ENCODE measurements at places on chromosomes 5 and 9.
A peak's percentile ranks its signal among the peaks of the same experiment; 100 is the strongest.

DNA sequence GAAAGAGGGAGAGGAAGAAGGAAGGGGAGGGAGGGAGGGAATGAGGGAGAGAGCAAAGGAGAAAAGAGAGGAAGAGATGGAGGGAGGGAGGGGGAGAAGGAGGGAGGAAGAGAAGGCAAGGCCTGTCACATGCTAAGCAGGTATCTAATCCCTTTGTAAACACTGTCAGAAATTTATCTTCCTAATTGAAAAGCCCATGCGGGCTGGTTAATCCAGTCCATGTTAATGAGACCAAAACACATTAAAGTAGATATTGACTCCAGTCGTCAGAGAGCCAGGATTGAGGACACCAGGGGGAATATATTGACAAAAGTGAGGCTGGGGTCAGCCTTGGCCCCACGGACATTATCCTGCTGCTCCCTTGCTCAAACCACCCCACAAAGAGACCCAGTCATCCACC lies 37.4 kb upstream of the ALDH1B1 start:
- no peaks in the 10 kb centered on the region for H3K36me3 ChIP-seq
- DNase-seq, result no peak
- no peaks in the 10 kb centered on the region for H3K4me1 ChIP-seq
- H3K27me3 ChIP-seq, result peaks cover 5% of the 10 kb centered on the region
- no peak overlapping the region for H3K27ac ChIP-seq
- H3K4me3 ChIP-seq, result no peak overlapping the region

GRCh38 chr9:86902586-86902985 lies 44.7 kb downstream of the GAS1 start:
- no peaks in the 10 kb centered on the region for H3K36me3 ChIP-seq
- no peaks in the 10 kb centered on the region for H3K4me1 ChIP-seq
- no peak overlapping the region for H3K4me3 ChIP-seq
- H3K27ac ChIP-seq, result no peak overlapping the region
- no peak for DNase-seq

DNA sequence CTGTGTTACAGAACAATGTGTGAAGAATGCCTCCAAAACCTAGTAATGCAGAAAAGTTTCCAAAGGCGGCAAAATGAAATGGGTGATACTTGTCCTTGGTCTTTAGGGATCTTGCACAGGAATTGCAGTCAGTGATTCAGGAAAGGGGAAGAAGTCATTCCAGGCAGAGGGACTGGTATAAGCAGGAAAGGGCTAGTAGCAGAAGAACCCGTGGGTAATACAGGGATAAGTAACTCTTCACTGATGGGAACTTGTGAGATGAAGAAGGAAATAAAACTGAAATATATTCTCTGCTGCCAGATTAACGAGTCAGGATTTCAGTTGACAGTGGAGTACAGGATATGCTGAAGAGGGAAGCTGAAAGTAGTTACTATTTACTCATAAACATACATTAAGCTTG lies 1.2 kb downstream of the SRFBP1 start:
- H3K27me3 ChIP-seq, result no peaks in the 10 kb centered on the region
- DNase-seq, result no peak
- peaks cover 17% of the 10 kb centered on the region for H3K36me3 ChIP-seq
- H3K4me3 ChIP-seq, result peak overlapping the region; percentile 97
- peak overlapping the region; percentile 92 for H3K27ac ChIP-seq

DNA sequence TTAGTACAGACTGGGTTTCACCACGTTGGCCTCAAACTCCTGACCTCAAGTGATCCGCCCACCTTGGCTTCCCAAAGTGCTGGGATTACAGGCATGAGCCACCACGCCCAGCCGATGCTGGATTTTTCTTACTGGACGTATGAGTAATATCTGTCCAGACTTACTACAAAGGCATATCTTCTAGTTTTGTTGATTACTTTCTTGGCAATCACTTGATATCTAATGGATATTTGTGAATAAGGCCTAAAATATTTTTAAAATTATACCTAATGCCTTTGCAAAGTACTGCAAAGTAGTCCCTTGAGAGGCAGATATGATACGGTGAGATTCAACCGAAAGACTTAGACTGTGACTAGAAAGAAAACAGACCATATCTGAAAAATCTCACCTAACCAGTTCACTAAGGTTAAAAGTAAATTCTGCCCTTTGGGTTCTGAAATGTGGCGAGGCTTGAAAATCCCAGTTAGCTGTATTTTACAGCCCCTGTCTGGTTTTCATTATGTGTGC lies 152.1 kb downstream of the GNAQ start:
- H3K27ac ChIP-seq, result no peak overlapping the region
- H3K4me1 ChIP-seq, result peaks cover 12% of the 10 kb centered on the region

GRCh38 chr5:146523698-146524097 lies 7.7 kb upstream of the GPR151 start:
- no peaks in the 10 kb centered on the region for H3K36me3 ChIP-seq
- DNase-seq, result no peak
- H3K27ac ChIP-seq, result no peak overlapping the region
- H3K4me3 ChIP-seq, result no peak overlapping the region

DNA sequence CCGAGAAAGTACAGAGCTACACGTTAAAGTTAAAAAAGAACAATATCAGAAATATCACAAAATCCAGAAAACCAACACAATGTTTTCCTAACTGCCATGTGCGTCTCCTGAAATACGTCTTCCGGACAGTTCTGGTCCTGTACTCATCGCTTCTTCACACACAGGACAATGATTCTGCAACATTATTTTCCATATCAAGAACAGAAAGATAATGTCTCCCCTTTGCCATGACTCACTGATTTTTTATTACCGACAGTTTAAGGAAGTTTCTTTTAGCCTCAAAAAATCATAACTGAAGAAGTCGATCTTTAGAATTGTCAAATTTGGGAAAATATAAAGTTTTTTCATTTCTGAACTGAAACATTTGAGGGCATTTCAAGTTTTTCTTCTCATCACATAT lies 2.5 kb downstream of the TBC1D9B start:
- no peaks in the 10 kb centered on the region for H3K27me3 ChIP-seq
- DNase-seq, result no peak
- peaks cover 17% of the 10 kb centered on the region for H3K4me1 ChIP-seq

DNA sequence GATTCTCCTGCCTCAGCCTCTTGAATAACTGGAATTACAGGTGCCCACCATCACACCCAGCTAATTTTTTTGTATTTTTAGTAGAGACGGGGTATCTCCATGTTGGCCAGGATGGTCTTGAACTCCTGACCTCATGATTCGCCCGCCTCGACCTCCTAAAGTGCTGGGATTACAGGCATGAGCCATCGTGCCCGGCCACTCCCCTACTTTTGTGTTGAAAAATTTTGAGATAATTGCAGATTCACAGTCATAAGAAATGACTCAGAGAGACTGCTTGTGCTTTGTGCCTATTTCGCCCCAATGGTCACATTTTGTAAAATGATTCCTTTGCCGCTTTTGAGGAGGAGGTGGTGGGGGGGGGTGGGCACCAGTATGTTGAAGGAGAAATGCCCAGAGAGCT lies 48.1 kb upstream of the SH3PXD2B start:
- no peak for DNase-seq
- H3K4me3 ChIP-seq, result no peak overlapping the region
- no peaks in the 10 kb centered on the region for H3K36me3 ChIP-seq
- H3K27ac ChIP-seq, result no peak overlapping the region
- no peaks in the 10 kb centered on the region for H3K27me3 ChIP-seq
- H3K4me1 ChIP-seq, result no peaks in the 10 kb centered on the region

GRCh38 chr5:142769251-142769792 lies 855 bp upstream of the ARHGAP26 start:
- no peak for DNase-seq
- H3K27ac ChIP-seq, result peak overlapping the region; percentile 70
- peaks cover 3% of the 10 kb centered on the region for H3K27me3 ChIP-seq

- no peak overlapping the region for H3K27ac ChIP-seq
- peaks cover 35% of the 10 kb centered on the region for H3K27me3 ChIP-seq
- no peak overlapping the region for H3K4me3 ChIP-seq
- no peaks in the 10 kb centered on the region for H3K4me1 ChIP-seq
Observed at GRCh38 chr9:99377790-99378775, 156.0 kb downstream of the SEC61B start.

DNA sequence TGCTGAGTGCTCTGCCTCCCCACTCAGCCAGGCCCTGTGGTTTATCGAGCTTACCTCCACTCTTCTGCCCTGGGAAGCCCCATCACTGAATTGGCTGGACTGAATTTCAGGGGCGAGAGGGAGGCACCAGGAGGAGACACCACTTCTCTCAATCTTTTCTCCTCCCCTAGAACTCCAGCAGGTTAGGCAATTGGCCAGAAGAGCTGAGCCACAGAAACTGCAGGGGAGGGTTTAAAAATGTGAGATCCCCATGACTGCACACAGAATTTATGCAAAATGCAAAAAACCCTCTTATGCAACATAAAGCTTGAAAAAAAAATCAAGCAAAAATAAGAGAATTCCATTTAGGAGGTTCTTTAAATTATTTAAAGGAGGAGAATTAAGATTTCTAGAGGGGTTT lies 29.9 kb downstream of the TUT7 start:
- DNase-seq, result no peak
- H3K4me1 ChIP-seq, result no peaks in the 10 kb centered on the region
- H3K4me3 ChIP-seq, result no peak overlapping the region

DNA sequence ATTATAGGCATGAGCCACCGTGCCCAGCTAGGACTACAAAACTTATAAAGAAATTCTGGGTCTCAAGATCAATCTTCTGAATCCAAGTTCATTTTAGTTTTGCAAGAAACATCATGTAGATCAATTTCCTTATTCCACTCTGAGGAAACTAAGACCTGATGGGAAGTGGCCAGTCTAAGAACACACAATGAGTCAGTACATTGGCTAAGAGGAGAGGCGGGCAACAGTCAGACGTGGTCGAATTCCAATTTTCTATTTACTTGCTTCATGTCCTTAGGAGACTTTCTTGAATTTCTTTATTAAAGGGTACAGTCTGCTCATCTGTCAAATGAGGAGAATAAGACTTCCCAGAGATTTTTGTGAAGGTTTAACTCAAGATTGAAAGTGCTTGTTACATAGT lies 432.1 kb upstream of the BRINP1 start:
- H3K4me1 ChIP-seq, result no peaks in the 10 kb centered on the region
- no peaks in the 10 kb centered on the region for H3K27me3 ChIP-seq
- H3K27ac ChIP-seq, result no peak overlapping the region
- no peak for DNase-seq
- H3K36me3 ChIP-seq, result no peaks in the 10 kb centered on the region
- H3K4me3 ChIP-seq, result no peak overlapping the region

GRCh38 chr5:150582241-150583109 lies 58.0 kb upstream of the SYNPO start:
- no peaks in the 10 kb centered on the region for H3K4me1 ChIP-seq
- peaks cover 13% of the 10 kb centered on the region for H3K27me3 ChIP-seq
- DNase-seq, result no peak
- H3K27ac ChIP-seq, result no peak overlapping the region
- H3K4me3 ChIP-seq, result no peak overlapping the region
- H3K36me3 ChIP-seq, result no peaks in the 10 kb centered on the region

GRCh38 chr5:151347369-151347768 lies at the start of gene SLC36A2:
SLC36A2 (minus strand) TSS chr5:151347559; CDS start chr5:151347460, 99 bp downstream.
- no peak for DNase-seq
- peaks cover 27% of the 10 kb centered on the region for H3K27me3 ChIP-seq
- H3K27ac ChIP-seq, result no peak within 1 kb of the TSS
- no peak within 1 kb of the TSS for H3K4me3 ChIP-seq
- H3K4me1 ChIP-seq, result no peaks in the 10 kb centered on the region

GRCh38 chr9:126440940-126441339 lies 114.3 kb downstream of the MVB12B start:
- DNase-seq, result no peak
- H3K27ac ChIP-seq, result no peak overlapping the region
- no peaks in the 10 kb centered on the region for H3K27me3 ChIP-seq
- peaks cover 5% of the 10 kb centered on the region for H3K36me3 ChIP-seq
- peaks cover 24% of the 10 kb centered on the region for H3K4me1 ChIP-seq
- H3K4me3 ChIP-seq, result no peak overlapping the region

GRCh38 chr9:88974641-88975040 lies 16.6 kb upstream of the S1PR3 start:
- H3K27me3 ChIP-seq, result peaks cover 2% of the 10 kb centered on the region
- no peaks in the 10 kb centered on the region for H3K4me1 ChIP-seq
- no peak overlapping the region for H3K4me3 ChIP-seq
- DNase-seq, result no peak

GRCh38 chr9:37293664-37294524 lies 128.6 kb upstream of the GRHPR start:
- no peak for DNase-seq
- no peaks in the 10 kb centered on the region for H3K27me3 ChIP-seq
- H3K4me1 ChIP-seq, result peaks cover 51% of the 10 kb centered on the region

- no peaks in the 10 kb centered on the region for H3K27me3 ChIP-seq
- H3K36me3 ChIP-seq, result peaks cover 17% of the 10 kb centered on the region
- peak overlapping the region; percentile 98 for H3K4me3 ChIP-seq
- H3K27ac ChIP-seq, result peak overlapping the region; percentile 96
Observed at GRCh38 chr5:441996-442334, 1.0 kb upstream of the EXOC3 start.

DNA sequence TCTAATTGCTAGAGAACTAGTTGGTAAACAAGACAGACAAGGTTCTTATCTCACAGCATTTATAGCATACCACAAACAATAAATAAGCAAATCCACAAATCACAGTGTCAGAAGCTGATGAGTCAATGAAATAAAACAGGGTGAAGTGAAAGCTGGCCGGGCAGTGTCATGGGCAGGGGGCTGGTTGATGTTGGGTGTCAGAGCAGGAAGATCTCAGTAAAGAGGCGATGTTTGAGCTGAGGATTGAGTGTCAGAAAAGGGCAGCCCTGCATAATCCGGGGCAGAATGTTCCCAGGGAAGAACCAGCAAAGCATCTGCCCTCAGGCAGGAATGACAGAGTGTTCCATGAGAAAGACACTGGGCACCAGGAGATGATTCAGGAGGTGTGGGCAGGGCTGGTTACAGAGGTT lies 183.4 kb downstream of the GOLPH3 start:
- no peak for DNase-seq
- H3K27ac ChIP-seq, result no peak overlapping the region
- H3K36me3 ChIP-seq, result no peaks in the 10 kb centered on the region
- H3K4me1 ChIP-seq, result peaks cover 2% of the 10 kb centered on the region

DNA sequence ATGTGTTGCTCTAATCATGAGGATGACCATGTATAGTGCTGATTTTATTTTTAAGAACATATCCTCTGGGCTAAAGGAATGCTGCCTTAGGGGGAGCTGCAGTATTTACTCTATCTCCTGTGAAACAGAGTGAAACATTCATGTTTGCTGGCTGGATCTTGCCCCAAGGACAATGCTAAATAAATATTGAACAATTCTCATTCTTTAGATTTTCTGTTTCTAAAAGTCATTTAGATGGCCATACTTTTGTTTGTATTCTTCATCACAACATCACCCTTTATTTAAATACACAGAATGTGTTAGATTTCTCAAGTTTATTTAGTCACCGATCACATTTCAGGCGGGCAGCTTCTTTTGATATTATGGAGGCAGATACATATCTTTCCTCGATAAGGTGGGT lies 103.3 kb downstream of the ARHGEF28 start:
- no peak for DNase-seq
- H3K4me1 ChIP-seq, result no peaks in the 10 kb centered on the region
- H3K36me3 ChIP-seq, result no peaks in the 10 kb centered on the region
- no peak overlapping the region for H3K27ac ChIP-seq
- no peak overlapping the region for H3K4me3 ChIP-seq

GRCh38 chr5:10018201-10019069 lies 231.3 kb downstream of the ATPSCKMT start:
- no peak overlapping the region for H3K27ac ChIP-seq
- H3K27me3 ChIP-seq, result no peaks in the 10 kb centered on the region
- DNase-seq, result no peak
- H3K4me1 ChIP-seq, result no peaks in the 10 kb centered on the region
- no peaks in the 10 kb centered on the region for H3K36me3 ChIP-seq
